Stimulated activated CD4-positive, alpha-beta T cell treated with anti-CD3 and anti-CD28 coated beads, TNF-alpha, amount 100 ng/mL, for 1 hour (primary cell): ENCODE measurements at places on chromosomes 5 and 9.

- no peak for DNase-seq
Measured at GRCh38 chr9:35691757-35692301, 2.1 kb upstream of the TPM2 start.

GRCh38 chr5:34624691-34625090 lies 31.4 kb upstream of the RAI14 start:
- DNase-seq = no peak

GRCh38 chr5:151743530-151743929 lies 14.9 kb downstream of the ATOX1 start:
- DNase-seq = no peak

GRCh38 chr9:27653246-27653645 lies 80.0 kb upstream of the C9orf72 start:
- DNase-seq = no peak

DNA sequence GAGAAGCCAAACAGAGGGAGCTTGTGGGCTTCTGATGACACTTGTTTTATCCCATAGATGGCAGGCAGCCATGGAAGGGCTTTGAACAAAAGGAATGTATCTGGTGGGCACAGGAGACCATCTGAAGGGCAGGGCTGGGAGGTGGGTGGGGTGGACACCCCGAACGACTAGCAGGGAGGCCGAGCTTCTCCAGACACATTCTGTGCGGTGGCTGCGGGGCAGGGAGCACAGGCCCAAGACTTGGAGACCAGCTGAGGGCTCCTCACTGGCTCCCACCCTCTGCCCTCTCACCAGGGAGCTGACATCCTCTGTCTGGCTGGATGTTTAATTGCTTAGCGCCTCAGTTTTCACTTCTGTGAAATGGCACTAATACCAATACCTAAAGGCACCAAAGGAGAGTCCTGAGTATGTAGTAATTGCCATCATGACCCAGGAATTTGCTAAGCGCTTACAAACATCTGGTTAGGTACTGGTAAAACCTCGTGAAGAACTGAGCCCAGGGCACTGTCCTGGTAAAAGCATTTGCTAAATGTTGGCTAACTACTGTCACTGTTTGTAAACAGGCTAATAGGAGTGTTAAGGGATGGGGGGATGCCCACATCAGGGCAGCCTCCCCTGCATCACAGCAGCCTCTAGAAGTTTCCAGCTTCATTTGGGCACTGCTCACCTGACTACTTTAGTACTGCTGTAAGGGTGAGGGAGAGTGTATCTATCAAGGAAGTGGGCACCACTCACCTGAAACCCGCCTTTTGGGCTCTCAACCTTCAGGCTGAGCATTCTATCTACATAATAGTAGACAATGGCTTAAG lies 2.1 kb upstream of the PHF2 start:
- no peak for DNase-seq

GRCh38 chr9:134360897-134361296 lies 34.6 kb downstream of the RXRA start:
- DNase-seq = no peak
